ENCODE measurements at places on chromosomes 13 and 19.

GRCh38 chr13:79392882-79393563 lies 13.0 kb downstream of the RBM26 start:
- no peak for DNase-seq

DNA sequence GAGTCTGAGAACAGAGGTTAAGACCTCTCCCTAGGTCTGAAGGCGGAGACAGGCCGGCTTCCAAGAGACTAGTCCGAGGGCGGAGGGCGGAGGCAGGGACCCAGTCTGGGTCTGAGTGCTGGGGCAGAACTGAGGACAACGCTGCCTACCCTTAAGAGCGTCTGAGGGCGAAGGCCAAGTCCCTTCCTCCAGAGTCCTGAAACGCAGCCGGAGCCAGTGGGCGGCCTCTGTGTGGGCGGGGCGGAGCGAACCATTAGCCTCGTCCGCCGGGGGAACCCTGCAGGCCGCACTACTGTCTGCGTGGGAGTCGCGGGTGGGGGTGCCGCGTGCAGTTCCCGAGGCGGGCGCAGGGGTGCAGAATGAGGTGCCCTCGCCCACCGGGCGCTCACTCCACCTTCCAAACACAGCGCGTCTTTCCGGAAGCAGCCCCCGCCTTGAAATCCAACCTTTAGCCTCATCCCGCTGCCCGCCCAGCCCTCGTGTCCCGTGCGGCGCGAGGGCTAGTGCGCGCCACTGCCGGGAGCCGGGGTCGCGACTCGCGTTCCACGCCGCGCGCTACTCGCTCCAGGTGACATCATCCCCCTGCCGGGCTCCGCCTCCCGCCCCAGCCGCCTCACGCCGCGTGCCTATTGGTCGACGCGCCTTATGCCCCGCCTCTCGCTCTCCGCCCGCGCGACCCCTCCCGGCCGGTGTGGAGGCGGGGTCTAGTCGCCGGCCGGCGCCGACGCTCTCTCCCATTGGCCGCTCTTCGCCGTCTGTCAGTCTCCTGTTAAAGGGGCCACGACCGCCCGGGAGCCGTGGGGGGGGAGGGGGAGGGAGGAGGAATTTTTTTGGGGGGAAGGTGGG lies at the start of gene C19orf73:
Gene C19orf73, minus strand, starts transcription at position 579 of the 846 bp plus-strand sequence. Its CDS starts 121 bp downstream, at position 458.
- DNase-seq = peak; percentile 94

DNA sequence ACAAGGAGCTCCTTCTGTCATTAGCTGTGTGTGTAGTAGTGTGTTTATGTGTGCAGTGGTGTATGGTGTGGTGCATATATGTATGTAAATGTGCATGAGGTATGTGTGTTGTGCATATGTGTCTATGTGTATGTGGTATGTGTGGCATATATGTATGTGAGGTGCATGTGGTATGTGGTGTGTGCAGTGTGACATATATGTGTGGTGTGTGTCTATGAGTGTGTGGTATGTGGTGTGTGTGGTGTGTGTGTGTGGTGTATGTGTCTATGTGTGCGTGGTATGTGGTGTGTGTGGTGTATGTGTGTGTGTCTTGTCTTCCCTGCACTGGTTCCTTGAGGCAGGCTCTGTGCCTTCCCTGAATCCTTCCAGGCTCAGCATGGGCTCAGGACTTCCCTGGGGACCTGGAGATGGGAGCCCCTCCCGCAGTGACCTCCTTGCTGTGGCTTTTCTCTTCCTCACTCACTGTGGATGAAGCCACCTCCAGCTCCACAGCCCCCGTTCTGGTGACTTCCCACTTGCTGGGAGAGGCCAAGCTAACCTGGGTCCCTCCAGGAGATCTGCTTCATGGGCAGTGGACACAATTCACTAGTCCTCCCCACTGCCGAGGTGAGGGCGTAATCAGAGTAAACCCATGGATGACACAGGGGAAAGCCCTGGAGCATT lies 64.2 kb downstream of the CCDC70 start:
- no peak for DNase-seq

DNA sequence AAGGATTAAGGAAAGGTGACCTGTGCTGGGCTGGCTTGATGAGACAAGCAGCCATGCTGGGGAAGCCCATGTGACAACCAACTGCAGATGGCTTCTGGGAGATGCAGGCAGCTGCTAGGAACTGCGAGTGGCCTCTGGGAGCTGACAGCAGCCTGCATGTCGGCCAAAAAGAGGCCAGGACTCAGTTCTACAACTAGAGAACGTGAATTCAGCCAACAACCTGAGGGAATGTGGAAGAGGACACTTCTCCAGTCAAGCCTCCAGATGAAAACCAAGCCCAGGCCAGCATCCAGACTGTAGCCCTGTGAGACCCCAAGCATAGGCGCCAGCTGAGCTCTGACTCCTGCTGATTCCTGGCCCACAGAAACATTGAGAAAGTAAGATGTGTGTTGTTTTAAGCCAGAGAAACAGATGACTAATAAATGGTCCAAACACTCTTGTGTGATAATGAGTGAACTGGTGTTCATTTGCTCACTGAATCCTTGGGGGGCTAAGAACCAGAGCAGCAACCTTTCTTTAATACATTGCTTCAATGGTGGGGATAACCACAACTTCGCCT lies 45.0 kb downstream of the SLC7A1 start:
- DNase-seq = no peak

DNA sequence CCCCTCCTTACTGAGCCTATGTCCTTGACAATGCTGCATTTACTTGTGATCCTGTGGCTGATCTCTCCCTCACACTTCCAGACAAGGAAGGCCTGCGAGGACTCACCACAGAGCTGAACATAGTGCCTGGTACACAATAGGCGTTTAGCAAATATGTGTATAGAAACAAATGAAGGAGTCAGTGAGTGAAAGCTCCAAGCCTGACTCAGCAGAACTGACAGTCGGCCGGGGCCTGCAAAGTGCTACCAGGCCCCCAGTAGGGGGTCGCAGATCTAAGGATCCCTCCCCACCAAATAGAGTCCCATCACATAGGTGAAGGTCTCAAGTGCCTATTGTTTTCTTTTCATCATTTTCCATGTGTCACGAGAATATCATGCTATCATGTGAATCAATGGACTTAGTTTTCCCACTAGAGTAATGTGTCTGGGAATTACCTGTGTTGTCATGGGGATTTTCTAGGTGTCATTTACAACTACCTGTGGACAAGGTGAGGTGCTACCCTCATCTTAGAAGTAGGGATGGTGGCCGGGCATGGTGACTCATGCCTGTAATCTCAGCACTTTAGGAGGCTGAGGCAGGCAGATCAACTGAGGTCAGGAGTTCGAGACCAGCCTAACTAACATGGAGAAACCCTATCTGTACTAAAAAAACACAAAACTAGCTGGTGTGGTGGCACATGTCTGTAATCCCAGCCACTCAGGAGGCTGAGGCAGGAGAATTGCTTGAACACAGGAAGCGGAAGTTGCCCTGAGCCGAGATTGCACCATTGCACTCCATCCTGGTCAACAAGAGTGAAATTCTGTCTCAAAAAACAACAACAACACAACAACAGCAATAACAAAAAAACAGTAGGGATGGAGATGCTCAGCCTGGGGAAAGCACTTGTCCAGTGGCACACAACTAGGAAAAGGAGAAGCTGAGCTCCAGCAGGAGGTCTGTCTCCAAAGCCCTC lies 50.3 kb upstream of the CYP2A7 start:
- no peak for DNase-seq

DNA sequence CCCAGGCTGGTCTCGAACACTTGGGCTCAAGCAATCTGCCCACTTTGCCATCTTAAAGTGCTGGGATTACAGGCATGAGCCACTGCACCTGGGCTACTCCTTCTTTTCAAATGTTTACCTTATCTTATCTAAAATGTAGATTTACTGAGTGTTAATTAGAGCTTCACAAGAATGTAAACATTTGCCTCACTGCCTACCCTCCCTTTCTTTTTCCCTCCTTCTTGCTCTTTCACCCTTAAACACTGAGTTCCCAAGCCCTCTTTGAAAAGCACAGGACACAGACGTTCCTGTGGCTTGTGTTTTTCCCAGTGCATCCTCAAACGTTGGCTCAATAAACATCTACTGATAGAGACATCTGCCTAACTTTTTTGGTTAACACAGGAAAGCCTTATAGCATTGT lies 32.7 kb upstream of the CYSLTR2 start:
- DNase-seq = no peak

DNA sequence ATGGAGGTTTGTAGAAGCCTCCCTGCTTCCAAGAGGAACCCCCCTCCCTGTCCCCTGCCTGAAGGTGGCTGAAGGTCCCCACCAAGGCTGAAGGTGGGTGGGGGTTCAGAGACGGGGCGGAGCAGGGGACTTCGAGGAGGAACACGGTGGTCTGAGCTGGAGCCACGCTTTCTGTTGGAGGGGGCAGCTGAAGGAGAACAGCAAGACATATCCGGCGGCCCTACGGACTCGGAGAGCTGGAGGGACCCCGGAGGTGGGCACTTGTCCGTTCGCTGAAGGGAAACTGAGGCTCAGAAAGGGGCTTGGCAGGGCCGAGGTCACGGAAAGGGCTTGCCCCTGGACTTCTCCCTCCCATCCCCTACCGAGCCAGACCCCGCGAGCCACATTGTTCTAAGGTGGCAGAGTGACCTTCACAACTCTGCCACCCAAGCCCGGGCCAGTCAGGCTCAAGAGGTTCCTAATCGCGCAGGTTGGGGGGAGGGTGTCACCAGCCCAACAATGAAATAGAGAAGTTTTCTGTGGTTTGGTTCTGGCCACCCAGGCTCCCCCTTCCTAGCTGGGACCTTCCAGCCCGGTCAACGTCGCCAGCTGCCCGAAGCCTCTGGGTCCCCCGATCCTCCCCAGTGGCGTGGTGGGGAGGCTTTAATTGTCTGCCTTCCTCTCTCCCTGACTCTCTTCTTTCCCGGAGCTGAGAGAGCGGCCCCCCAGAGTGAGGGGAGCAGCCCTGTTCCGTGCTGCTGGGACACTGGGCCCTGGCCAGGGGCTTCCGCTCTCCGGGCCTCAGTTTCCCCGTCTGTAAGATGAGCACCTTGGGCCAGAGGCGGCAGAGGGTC lies 15.5 kb upstream of the KCNN1 start:
- no peak for DNase-seq

DNA sequence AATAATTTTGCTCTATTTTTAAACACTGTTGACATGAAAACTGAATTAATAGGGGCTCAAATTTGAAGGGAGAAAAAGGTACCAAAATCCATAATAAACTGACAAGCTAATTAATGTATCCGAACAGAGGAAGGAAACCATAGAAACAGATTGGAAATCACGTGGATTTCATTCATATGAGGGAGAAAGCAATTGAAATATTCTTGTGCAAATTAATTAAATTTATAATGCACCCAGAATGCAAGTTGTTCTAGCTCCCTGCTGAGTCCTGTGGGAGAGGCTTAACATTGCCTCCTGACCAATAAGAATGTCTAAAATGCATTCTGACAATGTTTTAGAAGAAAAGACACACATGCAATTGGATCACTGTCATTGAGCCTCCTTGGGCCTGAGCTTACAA lies 17.7 kb upstream of the SERPINE3 start:
- DNase-seq = no peak

DNA sequence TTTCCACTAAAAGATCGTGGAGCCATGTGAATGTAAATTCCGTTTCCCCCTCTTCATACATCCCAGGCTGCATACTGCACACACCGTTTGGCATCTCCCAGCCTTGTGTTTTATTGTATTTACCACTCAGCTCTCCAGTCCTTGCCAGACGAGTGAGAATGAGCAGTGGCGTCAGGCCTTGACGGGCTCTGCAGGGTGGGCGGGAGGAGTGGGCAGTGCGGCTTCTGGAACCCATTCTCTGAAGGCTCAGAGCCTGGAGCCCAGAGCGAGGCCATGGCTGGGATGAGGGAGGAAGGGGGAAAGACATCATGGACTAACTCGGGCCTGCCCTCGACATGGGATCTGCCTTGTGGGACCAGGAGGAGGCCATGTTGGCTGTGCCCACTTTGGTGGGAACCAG lies 25.1 kb downstream of the BICRA start:
- no peak for DNase-seq

- no peak for DNase-seq
Measured at GRCh38 chr19:41373993-41374392, 2.3 kb upstream of the TMEM91 start.

DNA sequence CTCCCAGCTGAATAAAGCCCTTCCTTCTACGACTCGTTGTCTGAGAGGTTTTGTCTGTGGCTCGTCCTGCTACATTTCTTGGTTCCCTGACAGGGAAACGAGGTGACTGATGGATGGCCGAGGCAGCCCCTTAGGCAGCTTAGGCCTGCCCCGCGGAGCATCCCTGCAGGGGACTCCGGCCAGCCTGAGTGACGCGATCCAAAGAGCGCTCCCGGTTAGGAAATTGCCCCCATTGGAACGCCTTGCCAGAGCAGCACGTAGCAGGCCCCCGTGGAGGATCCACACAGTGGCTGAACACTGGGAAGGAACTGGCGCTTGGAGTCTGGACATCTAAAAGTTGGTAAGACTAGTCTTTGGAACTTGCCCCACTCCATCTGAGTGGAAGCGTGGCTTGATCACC lies 296.8 kb upstream of the SGCG start:
- no peak for DNase-seq

DNA sequence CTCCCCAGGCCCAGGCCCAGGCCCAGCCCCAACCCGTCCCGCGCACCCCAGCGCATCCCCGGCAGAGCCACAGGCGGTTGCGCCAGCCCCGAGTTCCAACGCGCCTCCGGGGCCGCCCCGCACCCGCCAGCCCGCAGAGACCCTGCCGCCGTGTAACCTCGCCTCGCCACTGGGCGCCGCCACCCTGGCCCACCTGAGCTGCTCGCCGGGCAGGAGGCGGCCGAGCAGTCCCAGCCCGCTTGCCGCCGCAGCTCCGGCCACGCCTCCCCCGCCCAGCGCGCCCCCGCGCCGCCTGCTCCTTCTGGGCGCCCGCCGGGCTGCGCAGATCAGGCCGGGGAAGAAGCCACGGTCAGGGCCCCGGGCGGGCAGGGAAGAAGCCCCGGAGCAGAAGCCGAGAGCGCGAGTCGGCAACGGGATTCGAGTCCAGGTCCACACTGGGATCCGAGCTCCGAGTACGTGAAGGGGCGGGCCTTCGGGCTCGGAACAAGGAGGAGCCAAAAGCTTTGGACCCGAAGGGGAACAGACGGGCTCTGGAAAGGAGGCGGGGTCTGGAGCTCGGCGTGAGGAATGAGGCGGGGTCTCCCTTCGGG lies at the start of gene MBOAT7:
Gene MBOAT7, minus strand, starts transcription at position 436 of the 590 bp plus-strand sequence. CDS start 1,072 bp downstream, outside the sequence.
- no peak for DNase-seq

DNA sequence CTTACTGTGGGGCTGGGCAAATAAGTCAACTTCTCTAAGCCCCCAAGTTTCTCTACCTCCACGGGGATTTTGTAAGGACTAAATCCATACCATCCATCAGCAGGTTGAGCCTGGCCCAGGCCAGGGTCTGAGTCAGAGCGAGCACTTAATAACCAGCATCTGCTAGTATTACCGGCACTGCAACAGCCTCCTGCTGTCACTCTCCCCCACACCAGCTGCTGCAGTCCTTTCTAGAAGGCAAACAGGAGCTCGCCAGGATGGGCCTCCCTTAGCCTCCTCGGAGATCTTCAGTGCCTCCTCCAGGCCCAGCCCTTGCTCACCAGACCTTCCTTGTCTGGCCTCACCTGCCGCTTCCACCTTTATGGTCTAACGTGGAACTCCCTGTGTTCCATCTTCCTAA lies 3.2 kb downstream of the NAPA start:
- DNase-seq = no peak

GRCh38 chr13:33637978-33638743 lies 179.8 kb upstream of the RFC3 start:
- DNase-seq = no peak
